ENCODE measurements at places on chromosomes 3 and 15.

- no peak for DNase-seq
Observed at GRCh38 chr3:98848108-98848507, 53.4 kb downstream of the DCBLD2 start.

- DNase-seq: no peak
Observed at GRCh38 chr3:144142151-144142840, 170.7 kb downstream of the DIPK2A start.

GRCh38 chr15:92971713-92972112 lies 71.6 kb downstream of the CHD2 start:
- no peak for DNase-seq

DNA sequence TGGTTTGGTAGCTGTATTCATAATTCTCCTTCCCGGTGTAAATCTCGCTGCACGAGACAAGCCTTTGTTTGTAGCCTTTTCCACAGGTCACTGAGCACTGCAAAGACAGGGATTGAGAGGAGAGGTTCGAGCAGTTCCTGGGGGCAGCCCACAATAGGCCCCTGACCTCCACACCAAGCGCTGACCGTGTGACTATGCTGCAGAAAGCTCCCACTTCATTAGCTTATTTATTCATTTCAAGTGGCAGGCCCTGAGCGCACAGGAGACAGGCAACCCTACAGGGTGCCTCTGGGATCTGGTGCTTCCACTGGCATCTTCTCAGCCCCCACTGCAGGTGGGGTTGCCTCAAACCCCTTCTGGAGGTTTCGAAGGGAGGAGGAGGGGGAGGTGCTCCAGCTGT lies 140.9 kb downstream of the ADAMTS9 start:
- DNase-seq: no peak

DNA sequence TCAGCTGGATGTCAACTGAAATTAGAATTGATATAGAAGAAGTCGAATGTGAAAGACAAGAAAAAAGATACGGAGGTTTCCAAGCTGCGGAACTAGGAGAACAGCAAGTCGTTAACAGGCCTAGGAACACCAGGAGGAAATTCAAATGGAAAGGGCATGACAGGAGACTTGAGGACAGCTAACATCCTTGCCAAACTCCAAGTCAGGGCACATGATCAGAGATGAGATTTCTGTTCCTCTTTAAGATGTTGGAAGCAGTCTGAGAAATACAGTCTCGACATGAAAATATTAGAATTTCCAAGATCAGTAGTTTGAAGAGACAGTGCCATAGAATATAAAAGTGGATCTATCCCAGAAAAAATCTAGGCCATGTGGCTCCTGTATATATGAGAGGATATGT lies 5.0 kb downstream of the MYO5A start:
- no peak for DNase-seq

DNA sequence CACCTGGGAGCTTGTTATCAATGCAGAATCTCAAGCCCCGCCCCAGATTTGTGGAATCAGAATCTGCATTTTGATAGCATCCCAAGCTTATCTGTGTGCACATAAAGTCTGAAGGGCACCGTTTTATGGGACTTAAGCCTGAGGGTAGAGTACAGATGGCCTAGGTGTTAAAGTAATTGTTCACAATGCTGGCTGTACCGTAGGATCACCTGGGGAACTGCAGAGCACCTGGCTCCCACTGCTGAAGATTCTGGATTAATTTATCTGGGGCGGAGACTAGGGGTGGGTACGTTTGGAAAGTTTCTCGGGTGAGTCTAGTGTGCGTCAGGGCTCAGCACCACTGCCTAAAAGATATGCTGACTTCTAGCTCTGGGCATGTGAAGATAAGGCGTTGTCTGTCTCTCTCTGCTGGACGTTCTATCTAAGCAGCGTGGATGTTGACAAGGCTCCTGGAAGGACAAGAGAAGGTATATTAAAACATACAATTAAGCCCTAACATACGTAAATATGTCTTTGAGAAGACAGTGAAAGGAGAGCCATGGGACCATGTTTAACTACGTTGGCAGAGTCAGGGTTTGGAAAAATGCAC lies 63.2 kb upstream of the RASGRP1 start:
- no peak for DNase-seq

DNA sequence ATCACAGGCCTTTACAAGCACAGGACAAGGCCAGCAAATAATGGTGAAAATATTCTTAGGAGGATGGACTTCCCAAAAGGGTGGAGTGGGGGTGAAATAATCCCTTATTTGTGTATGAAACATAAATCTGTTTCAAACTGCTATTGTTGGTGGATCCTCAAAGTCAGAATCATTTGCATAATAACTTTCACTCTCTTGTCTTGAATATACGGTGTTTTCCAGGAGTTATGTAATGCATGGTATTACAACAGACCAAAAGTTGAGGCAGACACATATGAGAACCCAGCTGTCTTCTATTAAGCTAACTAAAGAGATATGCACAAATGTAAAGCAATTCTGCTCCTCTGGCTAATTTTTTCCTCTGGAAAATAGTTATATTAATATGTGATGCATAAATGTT lies 57.7 kb downstream of the PRTG start:
- DNase-seq: no peak

DNA sequence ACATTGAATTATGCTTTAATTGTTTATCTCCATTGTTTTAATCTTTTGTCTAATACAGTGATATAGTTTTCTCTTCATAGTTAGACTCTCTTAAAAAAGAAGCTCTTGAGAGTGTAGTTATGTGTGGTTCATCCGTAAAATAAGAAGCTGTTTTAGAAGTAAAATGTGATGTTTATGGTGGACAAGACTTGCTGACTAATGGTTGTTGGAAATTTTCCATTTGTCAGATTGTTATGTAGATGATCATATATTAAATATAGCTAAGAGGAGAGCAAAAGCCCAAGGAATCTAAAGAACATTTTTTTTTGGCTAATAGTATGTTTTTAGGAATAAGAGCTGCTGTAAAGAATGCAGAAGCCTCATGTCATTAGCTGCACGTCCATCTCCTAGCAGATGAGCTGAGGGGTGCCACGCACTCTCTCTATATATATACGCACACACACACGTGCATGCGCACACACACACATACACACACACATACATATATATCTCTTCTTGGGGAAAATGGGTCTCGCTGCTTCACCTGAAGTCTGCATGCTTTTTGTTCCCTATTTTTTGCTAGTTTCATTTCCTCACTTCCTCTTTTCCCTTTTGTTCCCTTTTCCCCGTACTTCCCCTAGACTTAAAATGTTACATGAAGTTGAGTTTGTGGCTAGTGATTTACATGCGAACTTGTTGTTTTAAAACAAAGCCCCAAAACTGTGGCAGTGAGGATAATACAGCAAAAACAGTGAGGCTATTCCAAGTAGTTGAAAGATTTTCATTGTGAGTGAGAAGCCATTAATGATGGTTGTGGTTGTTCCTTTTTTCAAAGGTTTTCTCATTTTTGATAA lies 107.8 kb downstream of the MBNL1 start:
- no peak for DNase-seq

GRCh38 chr3:63967675-63968611 lies 55.4 kb downstream of the PSMD6 start:
- DNase-seq: no peak

DNA sequence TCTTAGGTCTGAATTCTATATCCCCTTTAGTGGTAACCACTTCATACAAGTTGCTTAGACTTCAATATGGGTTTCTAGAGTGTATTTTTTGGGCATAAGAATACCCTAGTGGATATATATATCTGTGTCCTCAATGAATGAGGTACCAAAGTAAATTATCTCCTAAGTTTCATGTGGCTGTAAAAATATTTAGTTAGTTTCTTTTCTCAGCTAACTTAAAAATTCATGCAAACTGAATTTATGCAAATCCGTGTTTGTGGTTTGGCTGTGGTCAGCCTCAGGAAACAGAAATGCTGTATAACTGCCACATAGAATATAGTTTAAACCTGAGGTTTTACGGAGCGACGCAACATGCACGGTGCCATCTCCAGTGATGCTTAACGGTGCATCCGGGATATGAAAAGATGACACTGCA lies 80.3 kb downstream of the PEX5L start:
- no peak for DNase-seq

DNA sequence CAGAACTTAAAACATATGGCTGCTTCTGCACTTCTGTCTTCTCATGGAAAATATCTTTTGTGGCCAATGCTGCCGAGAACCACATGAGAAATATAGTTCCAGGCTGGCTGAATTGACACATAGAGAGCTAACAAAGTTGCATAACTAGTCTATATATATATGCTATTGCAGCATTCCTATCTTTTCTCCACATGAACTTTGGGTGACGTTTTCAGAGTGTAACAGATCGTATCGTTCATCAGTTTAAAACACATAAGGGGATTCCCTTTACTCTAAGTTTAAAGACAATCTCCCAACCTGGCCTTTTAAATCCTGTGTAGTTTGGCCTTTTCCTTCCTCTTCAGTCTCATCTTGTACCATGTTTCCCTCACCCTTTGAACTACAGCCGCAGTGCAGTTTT lies 394.2 kb upstream of the CBLB start:
- no peak for DNase-seq

DNA sequence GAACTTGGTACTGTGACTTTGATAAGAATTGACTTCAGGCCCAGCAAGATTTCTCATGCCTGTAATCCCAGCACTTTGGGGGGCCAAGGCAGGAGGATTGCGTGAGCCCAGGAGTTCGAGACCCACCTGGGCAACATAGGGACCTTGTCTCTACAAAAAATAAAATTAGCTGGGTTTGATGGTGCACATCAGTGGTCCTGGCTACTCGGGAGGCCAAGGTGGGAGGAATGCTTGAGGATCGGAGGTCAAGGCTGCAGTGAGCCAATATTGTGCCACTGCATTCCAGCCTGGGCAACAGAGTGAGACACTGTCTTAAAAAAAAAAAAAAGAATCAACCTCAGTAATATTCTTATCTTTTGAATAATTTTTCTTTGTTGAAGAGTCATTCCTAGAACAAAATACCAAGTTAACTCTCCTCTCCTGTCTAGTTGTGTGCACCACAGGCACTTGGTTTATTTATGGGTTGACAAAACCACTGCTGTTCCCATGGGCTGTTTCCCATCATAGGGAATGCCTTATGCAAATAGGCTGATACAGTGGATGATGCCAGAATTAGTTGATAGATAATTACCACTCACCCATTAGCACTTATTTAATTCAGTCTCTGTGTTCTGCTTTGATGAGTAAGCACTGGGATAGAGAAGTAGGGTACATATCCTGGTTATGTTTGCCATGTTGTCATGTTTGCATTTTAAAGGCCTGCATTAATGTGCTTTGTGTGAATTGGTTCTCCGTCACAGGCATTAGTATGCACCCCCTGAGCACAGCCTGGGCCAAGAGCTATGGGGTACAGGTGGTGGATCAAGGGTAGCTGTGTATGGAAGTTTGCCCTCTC lies 32.9 kb downstream of the TRAK1 start:
- DNase-seq: no peak

GRCh38 chr3:181687190-181687589 lies 24.5 kb upstream of the SOX2 start:
- no peak for DNase-seq

DNA sequence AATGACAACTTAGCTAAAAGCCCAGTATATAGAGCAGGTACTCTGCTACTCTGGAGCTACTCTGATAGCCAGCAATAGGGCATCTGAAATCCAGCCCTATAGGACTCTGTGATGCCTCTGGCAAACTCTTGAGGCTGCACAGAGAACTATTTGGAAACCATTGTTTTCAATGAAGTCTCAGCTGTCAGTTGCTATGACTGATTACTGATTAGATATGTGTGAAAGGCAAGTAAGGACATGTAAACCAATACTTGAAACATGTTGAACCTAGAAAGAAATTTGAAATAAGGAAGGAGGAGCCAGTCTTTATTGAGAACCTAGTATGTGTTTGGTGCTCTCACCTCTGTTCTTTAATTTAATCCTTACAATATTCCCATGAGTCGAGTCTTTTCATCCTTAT lies 40.2 kb upstream of the CRTC3 start:
- DNase-seq: no peak

DNA sequence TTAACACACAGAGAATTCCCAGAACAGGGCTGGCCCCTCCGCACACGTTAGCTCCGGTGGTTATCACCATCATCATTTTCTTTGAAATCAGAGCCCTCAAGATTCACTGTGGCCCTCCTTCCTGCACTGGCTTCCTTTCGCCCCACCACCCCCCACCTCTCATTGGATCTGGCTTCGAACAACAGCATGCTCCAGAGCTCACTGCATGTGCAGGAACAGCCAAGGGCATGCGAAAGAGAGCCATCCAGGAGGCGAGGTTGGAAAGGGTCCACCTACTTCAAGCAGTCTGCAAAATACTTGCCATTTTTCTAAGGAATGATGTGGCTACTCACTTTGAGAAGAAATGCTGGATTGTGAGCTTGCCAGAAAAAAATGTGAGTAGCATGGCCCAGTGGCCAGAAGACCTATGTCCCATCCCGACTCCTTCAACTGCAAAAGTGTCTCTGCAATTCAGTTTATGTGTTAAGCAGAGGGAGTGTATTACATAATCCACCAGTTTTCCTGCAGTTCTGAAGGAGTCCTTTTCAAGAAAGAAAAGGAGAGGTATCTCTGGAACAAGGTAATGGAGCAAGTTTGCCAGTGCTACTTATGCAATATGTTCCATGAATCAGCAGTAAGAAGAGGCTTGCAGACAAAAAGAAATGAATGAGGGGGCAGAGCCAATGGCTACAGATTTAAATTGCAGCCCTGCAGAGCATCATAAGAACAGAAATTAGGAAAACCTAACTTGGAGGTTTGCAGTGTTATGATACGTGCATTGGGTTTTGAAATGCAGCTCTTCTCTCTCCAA lies 92.8 kb downstream of the OCA2 start:
- DNase-seq: no peak

GRCh38 chr15:29784413-29784812 lies 37.9 kb downstream of the TJP1 start:
- no peak for DNase-seq

- no peak for DNase-seq
Observed at GRCh38 chr3:23760325-23760724, 45.4 kb upstream of the UBE2E1 start.

- no peak for DNase-seq
Observed at GRCh38 chr15:76843269-76843668, 61.9 kb downstream of the SCAPER start.

DNA sequence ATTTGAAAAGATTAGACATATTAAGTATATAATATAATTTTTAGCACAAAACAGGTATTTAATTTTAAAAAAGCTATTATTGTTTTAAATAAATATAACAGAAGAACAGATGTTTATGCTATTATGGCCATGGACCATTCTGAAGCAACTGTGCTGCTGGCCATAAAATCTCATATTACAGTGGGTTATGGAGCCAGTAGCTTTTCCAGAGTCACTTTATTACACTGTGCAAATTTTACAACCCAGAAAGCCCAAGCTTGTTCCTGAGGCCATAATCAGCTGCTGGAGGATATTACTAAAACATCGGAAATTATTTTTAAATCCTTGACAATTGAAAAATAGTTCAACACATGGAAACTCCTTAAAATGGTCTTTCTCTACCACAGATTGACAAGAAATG lies 557.3 kb upstream of the KCNMB2 start:
- DNase-seq: no peak
